ENCODE measurements at places on chromosomes 16 and 17. TPM values are rescaled to one million over a fixed set of nuclear protein-coding genes. Genes with fewer than 3 reads are reported as not detected.
A peak's percentile ranks its signal among the peaks of the same experiment; 100 is the strongest.

DNA sequence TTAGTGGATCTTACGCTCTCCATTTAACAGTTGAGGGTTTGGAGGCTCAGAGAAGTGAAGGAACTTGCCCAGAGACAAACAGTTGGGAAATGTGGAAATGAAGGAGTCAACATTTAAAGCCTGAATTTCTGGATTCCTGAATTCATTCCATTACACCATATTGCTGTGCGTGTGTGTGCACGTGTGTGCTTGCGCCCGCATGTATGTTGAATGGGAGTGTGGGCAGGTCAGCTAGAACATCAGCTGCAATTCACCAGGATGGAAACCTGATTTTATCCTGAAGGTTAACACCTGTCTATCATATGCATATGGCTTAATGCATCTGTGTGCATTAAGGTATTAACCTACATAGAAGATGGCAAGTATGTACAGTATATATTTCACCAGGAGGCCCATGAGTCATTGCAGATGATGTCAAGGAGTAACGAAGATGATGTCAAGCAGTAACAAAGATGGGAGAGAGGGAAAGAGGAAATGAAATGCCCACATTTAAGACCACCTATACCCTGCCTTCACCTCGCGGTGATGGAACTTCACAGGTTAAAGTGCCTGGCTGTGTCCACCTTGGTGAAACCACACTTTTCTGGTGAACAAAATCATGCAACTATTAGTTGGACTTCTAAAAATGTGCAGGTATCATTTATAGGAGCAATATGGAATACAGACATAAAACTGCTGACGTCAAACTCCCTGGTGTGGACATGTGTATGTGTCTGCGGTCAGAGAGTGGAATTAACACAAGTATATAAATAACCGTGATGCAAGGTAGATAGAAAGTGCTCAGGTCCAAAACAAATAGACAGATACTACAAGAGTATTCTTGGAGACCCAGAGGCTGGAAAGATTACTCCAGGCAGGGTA, 832 bp upstream of the ADAP2 start:
- H3K27me3 ChIP-seq = peaks cover 10% of the 10 kb centered on the region
- H3K36me3 ChIP-seq = no peaks in the 10 kb centered on the region
- peak overlapping the region; percentile 85 for H3K27ac ChIP-seq
- peaks cover 9% of the 10 kb centered on the region for H3K4me1 ChIP-seq
- DNase-seq = no peak

Gene SLFN14
- total RNA-seq = not detected

DNA sequence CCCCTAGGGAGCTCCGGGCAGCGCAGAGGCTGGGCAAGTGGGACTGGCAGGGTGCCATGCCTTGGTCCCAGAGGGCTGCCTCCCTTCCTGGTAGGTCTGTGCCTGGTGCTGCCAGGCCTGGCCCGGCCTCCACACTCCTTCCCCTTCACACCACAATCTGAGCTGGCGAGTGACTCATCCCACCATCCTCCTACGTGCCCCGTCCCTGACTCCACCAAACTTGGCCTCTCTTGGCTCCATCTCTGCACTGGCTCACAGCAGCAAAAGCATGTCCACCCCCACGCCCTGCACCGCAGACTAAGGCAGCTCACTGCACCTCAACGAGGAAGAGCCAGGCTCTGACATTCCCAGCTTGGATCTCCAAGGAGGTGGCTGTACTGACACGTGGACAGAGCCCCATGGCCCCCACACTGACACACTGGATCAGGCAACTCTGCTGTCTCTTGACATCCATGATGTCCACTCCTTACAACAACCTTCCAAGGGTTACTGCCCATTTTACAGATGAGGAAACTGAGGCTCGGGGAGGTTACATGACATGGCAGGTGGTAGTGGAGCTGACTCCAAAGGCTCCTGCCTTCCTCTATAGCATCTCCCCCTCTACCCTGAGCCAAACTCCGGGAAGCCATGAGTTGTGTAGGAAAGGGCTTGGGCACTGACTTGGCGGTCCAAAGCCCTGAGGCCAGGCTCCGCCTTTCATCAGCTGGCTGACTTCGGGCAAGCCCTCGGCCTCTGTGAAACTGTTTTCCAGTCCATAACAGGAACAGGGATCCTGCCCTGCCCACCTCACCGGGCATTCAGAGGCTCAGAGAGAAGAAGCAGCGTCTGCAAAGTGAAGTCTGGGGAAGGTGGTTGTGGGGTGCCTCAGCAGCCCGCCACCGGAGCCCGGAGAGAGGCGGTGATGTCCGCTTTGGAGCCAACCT, 20.1 kb upstream of the KRT19 start:
- no peak overlapping the region for H3K4me3 ChIP-seq
- H3K27me3 ChIP-seq = no peaks in the 10 kb centered on the region
- H3K4me1 ChIP-seq = peaks cover 15% of the 10 kb centered on the region
- DNase-seq = peak; percentile 85
- no peaks in the 10 kb centered on the region for H3K36me3 ChIP-seq
- no peak overlapping the region for H3K27ac ChIP-seq

DNA sequence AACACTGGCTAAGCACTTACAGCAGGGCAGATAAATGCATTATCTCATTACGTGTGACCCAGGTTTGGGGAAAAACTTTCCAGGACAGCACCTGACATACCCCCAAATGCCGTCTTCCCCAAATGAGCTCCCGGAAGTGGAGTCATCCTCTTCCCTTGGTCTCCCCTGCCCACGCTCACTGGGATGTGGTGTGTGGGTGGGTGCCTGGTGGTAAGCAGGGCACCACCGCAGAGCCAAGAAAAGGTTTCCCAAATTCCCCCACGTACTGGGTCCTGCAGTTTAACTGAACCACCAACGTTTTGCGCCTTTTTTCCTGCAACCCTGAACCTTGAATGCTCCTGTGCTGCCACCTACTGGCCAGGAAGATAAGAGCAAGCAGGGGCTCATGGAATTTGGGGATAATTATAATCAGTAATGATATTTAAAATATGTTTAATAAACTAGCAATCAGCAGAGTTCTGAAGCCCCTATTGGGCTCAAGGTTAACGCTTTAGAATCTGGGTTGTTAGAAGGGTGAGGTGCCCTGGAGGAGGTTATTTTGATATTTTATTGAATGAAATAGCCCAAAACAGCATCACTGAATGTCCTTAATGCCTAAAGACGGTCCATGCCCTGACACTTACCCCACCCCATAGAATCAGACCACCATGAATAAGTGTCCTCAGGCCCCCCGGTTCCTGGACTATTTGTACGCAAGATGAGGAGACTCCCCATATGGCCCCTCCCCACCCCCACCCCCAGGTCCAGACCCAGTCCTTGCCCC, 8.0 kb downstream of the SPPL2C start:
- H3K27me3 ChIP-seq = no peaks in the 10 kb centered on the region
- no peaks in the 10 kb centered on the region for H3K36me3 ChIP-seq
- H3K4me1 ChIP-seq = no peaks in the 10 kb centered on the region
- no peak overlapping the region for H3K4me3 ChIP-seq
- H3K27ac ChIP-seq = no peak overlapping the region

- no peak overlapping the region for H3K4me3 ChIP-seq
- H3K36me3 ChIP-seq = no peaks in the 10 kb centered on the region
- peak overlapping the region; percentile 57 for H3K27ac ChIP-seq
- no peaks in the 10 kb centered on the region for H3K27me3 ChIP-seq
- H3K4me1 ChIP-seq = no peaks in the 10 kb centered on the region
Measured at GRCh38 chr16:69057400-69058378, 47.8 kb upstream of the HAS3 start.

DNA sequence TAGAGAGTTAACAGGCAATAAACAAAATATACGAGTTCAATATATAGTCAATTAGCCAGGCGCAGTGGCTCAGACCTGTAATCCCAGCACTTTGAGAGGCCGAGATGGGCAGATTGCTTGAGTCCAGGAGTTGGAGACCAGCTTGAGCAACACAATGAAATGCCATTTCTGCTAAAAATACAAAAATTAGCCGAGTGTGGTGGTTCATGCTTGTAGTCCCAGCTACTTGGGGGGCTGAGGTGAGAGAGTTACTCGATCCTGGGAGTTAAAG, 69.8 kb upstream of the TOB1 start:
- no peak for DNase-seq
- H3K4me3 ChIP-seq = no peak overlapping the region

- peaks cover 42% of the 10 kb centered on the region for H3K4me1 ChIP-seq
- H3K4me3 ChIP-seq = peak overlapping the region; percentile 80
- no peaks in the 10 kb centered on the region for H3K27me3 ChIP-seq
- H3K36me3 ChIP-seq = no peaks in the 10 kb centered on the region
- DNase-seq = peak; percentile 63
- H3K27ac ChIP-seq = peak overlapping the region; percentile 93
Measured at GRCh38 chr16:11796227-11797165, 562 bp downstream of the ZC3H7A start.

Gene GLIS2
- total RNA-seq = 11.9 TPM

Gene PPY
- total RNA-seq = not detected

DNA sequence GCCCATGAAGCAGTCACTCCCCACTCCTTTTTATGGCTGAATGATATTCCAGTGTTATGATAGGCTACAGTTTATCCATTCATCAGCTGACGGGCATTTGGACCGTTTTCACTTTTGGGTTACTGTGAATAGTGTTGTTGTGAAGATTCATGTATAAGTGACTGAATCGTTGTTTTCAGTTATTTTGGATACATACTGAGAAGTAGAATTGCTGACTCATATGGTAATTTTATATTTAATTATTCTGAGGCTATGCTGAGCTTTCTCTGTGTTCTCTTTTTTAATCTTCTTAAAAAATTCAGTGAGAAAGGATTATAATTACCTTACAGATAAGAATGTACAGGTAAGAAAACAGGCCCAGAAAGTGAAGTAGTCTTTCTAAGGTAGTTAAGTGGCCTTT, 117.9 kb upstream of the MPHOSPH6 start:
- no peaks in the 10 kb centered on the region for H3K4me1 ChIP-seq
- H3K4me3 ChIP-seq = no peak overlapping the region

Gene PRAC2
- not detected for total RNA-seq

GRCh38 chr16:66425651-66426050, 1.4 kb upstream of the BEAN1 start:
- H3K27me3 ChIP-seq = peaks cover 29% of the 10 kb centered on the region
- no peaks in the 10 kb centered on the region for H3K36me3 ChIP-seq
- no peak for DNase-seq
- no peak overlapping the region for H3K4me3 ChIP-seq

Gene OTOA
- 0.18 TPM for total RNA-seq

- no peak overlapping the region for H3K4me3 ChIP-seq
- no peaks in the 10 kb centered on the region for H3K27me3 ChIP-seq
- H3K27ac ChIP-seq = peak overlapping the region; percentile 99
- H3K4me1 ChIP-seq = peaks cover 49% of the 10 kb centered on the region
- peak; percentile 33 for DNase-seq
Measured at GRCh38 chr16:66515596-66516508, 34.1 kb downstream of the TK2 start.

- H3K4me1 ChIP-seq = peaks cover 16% of the 10 kb centered on the region
- no peak for DNase-seq
- H3K27ac ChIP-seq = peak overlapping the region; percentile 89
Measured at GRCh38 chr17:18236494-18236893, 11.1 kb downstream of the LLGL1 start.

DNA sequence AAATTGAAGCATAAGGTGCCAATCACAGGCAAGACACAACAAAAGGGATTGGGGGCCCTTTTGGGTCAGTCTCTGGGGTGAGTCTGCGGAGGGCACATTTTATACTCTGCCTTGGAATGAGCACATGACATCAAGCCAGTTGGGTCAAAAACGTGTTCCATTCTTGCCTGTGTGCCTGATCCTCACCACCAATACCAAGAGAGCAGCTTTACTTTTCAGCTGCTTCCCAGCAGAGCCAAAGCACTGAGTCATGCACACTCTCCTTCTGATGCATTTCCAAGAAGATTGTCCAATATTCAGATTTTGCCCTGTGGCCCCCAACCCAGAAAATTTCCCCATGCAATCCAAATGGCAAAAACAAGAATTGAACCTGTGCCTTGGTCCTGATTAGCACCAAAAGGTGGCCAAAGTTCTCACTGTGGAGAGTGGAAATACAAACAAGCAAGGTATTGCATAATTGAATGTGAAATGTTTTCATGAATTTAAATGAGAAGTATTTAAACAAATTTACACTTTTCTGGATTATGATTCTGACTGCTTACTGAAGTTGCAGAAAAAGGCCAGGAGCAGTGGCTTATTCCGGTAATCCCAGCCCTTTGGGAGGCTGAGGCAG, 217.8 kb upstream of the SOX9 start:
- DNase-seq = no peak
- no peak overlapping the region for H3K27ac ChIP-seq
- no peak overlapping the region for H3K4me3 ChIP-seq

DNA sequence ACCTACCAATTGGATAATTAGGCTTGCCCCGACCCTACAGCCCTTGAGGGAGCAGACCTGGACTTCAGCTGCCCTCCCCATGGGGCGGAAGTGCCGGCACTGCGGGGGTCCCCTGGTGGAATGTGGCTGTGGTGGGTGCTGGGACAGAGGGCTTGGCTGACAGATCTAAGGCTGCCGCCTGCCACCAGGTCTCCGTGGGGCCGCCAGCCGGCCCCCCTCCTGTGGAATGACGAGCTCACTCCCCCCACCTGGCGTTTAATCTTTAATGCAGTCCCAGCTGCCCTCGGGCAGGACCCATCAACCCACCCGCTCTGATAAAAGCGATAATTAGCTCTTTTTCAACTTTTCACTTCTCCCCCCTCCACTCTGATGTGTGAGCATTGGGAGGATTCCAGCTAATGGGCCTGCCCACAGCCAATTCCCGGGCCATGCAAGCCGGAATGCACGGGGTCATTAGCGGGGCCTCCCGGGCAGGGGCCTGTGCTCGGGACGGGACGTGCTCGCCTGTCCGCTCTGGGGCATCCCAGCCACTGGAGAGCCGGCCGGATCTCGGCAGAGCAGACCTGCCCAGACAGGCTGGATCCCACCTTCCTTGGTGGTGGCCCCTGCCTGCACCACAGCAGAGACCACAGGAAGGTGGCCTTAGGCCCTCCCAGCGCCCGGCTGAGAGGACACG, 28.3 kb upstream of the GOSR2 start:
- no peaks in the 10 kb centered on the region for H3K36me3 ChIP-seq
- H3K27ac ChIP-seq = no peak overlapping the region
- H3K4me3 ChIP-seq = no peak overlapping the region
- H3K27me3 ChIP-seq = no peaks in the 10 kb centered on the region

Gene ANKRD13B
- 2.5 TPM for total RNA-seq

DNA sequence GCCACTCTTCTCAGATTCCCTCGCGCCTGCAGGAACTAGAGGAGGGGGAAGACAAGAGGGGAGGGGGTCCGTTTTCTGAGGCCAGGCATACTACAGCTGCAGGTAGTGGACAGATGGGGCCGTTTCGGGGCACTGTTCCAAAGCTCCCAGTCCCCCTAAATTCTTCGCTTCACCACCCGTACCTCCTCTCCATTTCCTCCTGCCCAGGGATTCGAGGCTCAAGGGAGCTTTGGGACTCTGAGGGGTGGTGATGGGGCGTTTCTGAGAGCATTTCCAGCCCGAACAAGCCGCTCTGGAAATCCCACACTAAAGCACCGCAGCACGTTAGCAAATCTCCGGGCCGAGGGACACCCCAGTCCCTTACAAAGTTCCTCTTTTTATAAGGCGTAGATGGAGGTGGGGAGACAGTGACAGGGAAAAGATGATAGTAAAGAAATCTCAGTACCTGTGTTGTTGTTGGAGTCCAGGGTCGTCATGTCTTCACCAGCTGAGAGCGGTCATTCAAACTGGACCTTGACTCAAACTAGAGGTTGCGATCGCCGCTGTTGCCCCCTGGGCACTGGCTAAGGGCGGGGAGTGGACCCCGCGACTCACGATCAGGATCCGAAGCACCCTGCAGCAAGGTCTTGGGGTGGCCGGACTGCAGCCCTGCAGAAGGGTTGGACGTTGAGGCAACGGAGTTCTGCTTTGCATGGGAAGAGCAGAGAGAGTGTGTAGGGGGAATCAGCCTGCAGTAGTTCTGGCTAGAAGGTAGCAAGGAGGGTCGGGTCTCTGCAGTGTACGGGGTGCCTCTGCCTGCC, 570 bp downstream of the NR1D1 start:
- no peak for DNase-seq
- peaks cover 61% of the 10 kb centered on the region for H3K4me1 ChIP-seq
- no peaks in the 10 kb centered on the region for H3K27me3 ChIP-seq
- peak overlapping the region; percentile 92 for H3K4me3 ChIP-seq

Data from adrenal gland (tissue), 19 donors.